ENCODE measurements at places on chromosomes 4 and X.

- DNase-seq = peak; percentile 66
These were observed 24.2 kb downstream of the GPRIN3 start for GRCh38 chr4:89283226-89284009.

- no peak for DNase-seq
These were observed 60.0 kb downstream of the HTRA3 start for GRCh38 chr4:8329560-8329858.

- no peak for DNase-seq
These were observed 120.4 kb upstream of the SCML1 start for GRCh38 chrX:17616936-17617335.

DNA sequence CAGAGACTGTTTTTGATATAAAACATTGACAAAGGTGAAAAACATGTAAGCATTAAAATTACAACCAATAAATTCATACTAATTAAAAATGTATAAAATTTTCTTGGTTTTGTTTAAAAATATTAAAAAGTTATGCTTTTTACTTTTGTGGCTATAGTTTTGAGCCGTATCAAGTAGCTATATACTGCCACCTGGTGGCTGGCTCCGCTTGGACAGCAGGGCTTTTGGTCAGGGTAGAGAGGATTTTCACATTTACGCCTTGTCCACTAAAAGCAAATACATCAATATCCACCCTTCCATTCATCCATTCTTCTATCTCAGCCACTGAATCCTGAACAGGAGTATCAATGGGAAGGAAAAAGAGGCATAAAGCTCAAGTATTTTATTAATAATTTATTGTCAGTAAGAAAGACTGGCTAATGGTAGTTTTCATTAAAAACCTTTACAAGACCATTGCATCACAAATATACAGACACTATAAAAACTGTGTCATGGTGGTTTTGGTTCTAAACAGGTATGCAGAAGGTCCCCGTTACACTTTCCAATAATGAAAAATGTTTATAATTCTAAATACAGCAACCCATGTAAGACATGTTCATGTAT lies 32.1 kb upstream of the MTNR1A start:
- DNase-seq = peak; percentile 39

GRCh38 chrX:2693113-2694002 lies 2.3 kb downstream of the CD99 start:
- peak; percentile 80 for DNase-seq

GRCh38 chr4:170243662-170244288 lies 154.0 kb upstream of the AADAT start:
- DNase-seq = no peak

DNA sequence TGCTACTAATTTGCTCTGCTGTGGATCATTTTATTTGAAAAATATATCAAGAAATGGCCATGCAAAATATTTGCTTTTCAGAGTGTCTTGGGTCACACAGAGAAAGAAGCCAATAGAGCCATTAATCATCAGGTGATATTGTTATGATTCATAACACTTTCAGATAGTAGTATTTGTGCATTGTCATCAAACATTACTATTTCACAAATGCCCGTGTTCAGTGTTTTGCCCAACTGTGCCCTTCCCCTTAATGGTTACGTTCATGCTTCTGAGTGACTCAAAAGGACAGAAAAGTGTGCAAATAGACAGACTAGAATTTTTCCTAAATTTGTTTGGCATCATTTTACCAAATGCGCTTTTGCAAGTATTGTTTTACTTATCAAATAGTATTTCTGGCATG lies 46.5 kb downstream of the PHOX2B start:
- no peak for DNase-seq

GRCh38 chr4:155017426-155017825 lies 191.0 kb upstream of the NPY2R start:
- DNase-seq = no peak

GRCh38 chrX:10508891-10509290 lies 111.5 kb downstream of the MID1 start:
- DNase-seq = no peak

GRCh38 chrX:100587861-100588260 lies 3.1 kb downstream of the TNMD start:
- no peak for DNase-seq

GRCh38 chr4:175263537-175263936 lies 345.4 kb downstream of the ADAM29 start:
- DNase-seq = no peak

DNA sequence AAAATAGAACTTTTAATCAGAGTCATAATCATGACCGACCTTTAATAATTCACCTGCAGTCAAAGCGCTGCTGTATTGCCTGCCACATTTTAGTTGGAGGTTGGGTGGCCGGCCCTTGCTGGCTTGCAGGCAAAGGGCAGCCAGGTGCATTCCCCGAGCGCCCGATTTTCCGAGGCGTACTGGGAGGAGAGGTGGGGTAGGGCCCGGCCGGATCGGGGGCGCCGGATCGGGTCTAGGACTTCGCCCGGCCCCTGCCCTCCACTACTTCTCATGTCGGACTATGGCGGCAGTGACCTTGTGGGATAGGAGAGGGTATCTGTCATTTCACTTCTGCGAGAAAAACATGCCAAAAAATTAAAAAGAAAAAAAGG lies 2.5 kb upstream of the RS1 start:
- DNase-seq = peak; percentile 2

GRCh38 chr4:117527601-117528000 lies 442.2 kb upstream of the TRAM1L1 start:
- DNase-seq = no peak

- DNase-seq = no peak
These were observed 455.0 kb downstream of the ZIC3 start for GRCh38 chrX:138020941-138021340.

- DNase-seq = no peak
These were observed 132.0 kb upstream of the MED14 start for GRCh38 chrX:40867352-40867751.

- no peak for DNase-seq
These were observed 20.4 kb downstream of the WDR13 start for GRCh38 chrX:48617542-48618340.

GRCh38 chr4:141047228-141047884 lies 85.9 kb downstream of the RNF150 start:
- DNase-seq = no peak

- no peak for DNase-seq
These were observed 28.2 kb upstream of the CEP135 start for GRCh38 chr4:55920571-55920970.

- no peak for DNase-seq
These were observed 199.3 kb downstream of the TMA16 start for GRCh38 chr4:163693776-163694175.

- DNase-seq = no peak
These were observed 71.2 kb downstream of the JADE1 start for GRCh38 chr4:128880662-128881061.

DNA sequence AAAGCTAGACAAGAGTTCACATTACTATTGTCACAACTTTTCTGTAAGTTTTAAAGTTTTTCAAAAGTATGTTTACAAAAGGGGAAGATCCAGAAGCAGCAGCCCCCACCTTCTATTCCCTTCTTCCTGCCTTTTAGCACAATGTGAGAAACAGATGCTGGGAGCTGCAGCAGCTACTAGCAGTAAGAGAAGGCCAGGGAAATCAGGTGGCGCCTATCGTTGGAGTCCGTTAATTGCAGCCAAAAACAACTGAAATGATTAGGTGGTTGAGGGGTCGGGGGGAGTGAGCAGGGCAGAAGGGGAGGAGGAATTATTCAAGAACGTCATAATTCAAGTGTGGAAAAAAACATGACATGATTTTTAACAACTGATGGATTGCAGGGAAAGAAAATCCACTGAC lies 27.4 kb downstream of the FRYL start:
- no peak for DNase-seq

DNA sequence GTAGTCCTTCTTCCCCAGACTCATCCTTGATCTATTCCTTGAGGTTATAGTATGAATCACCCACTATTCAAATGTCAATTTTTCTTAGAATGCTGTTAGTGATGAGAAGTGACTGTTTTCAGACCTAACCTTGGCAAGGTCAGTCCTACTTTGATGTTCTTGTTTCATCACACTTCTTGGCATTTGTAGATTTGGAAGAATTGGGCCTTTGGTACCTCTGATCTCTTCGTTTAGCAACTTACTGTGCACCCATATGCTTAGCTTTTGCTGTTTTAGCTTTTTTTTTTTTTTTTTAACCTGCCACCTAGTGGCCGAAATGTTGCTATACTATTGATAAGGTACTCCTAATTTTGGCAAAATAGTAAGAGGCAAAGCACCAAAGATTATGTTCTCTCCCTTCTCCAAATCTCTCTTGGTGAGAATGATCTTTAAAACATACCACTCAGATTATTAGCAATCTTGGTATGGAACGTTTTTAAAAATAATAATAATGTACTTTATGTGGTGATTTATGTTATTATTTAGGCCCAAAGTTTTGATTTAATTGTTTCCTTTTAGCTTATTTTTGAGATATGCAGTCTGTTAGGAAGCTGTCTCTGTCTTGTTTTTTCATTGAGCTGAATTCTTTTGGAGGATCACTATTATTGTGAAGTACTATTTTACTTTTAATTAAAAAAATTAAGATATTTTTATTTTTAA lies 16.6 kb downstream of the DCK start:
- no peak for DNase-seq

DNA sequence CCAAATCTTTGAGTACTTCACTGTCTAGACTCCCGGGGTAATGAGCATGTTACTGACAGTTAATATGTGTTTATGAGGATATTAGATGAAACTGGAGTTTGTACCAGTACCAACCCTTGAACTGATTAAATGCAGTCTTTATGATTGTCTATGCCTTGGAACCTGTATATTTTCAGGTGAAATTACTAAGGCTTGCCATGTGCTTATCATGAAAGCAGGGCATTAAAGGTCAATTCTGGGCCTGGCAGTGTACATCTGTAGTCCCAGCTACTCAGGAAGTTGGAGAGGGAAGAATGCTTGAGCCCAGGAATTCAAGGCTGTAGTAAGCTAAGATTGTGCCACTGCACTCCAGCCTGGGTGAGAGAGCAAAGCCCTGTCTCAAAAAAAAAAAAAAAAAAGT lies 27.6 kb downstream of the PHEX start:
- no peak for DNase-seq

GRCh38 chr4:176189891-176190795 lies 5.2 kb downstream of the SPATA4 start:
- no peak for DNase-seq

GRCh38 chrX:10854594-10854993 lies 234.2 kb upstream of the MID1 start:
- no peak for DNase-seq

DNA sequence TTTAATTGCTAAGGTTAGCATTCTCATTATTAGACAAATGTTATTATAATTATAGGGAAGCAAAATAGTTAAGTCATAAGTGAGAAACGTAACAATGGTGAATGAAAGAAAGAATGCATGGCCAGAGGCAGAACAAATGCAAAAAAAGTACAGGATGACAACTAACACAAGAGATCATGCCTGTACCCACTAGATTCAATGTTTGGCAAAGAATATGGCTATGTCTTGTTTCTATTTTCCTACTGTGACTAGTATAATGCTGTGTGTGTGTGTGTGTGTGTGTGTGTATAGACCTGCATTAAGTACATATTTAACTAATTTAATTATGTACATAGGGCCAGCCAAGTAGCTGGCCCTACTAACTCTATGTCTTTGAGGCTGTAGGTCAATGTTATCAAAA lies 12.9 kb upstream of the BMP2K start:
- DNase-seq = no peak

GRCh38 chrX:32995427-32995826 lies 215.9 kb downstream of the DMD start:
- no peak for DNase-seq

DNA sequence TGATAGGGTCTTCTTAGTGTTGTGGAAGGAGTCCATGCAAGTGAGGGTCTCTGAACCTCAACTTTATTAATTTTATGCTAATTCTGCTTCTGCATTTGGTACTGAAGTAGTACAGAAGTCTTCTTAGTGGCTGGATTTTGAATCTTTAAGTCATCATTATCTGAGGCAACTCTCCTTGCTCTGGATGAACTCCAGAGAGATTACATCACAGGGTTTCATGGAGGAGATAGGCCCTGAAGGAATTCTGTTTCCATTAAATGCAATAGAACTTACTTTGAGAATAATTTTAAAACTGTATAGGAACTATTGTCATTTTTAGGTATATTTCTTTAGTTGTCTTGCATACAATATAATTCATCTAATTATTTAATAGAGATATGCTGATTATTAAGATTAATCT lies 451.2 kb downstream of the FAT4 start:
- no peak for DNase-seq

DNA sequence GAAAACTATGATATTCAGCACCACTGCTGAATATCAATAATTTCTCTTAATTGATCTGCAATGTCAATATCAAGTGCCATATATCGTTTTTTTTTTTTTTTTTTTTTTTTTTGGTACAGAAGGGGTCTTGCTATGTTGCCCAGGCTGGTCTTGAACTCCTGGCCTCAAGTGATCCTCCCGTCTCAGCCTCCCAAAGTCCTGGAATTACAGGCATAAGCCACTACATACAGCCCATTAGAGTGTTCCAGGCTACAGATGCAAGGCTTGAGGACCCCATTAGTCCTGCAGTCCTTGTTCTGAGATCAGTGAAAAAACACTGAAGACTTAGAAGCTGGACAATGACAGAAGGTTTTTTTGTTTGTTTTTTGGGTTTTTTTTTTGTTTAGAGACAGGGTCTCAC lies 48.3 kb downstream of the PPP3CA start:
- DNase-seq = no peak

- no peak for DNase-seq
These were observed 124.4 kb upstream of the PCDH18 start for GRCh38 chr4:137656661-137657060.

GRCh38 chr4:153781717-153782416 lies 7.0 kb downstream of the SFRP2 start:
- no peak for DNase-seq

DNA sequence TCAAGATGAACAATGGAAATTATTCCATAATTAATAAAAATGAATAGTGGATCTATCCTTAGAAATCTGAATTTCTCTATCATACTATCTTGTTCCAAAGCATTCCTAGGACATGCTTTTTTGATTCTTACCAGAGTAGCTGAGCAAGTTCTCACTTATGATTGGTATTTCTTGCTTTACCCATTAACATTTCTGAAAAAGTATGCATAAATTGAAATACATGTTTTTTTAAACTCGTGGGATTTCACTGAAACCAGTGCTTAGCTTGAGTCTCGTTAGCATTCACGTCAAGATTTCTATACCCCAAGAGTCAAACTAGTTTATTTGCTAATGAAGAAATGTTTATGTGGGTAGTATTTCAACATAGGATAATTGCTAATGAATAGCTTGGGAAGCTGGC lies 89.0 kb downstream of the ELOVL6 start:
- DNase-seq = no peak

- no peak for DNase-seq
These were observed 125.8 kb upstream of the VCX3A start for GRCh38 chrX:6660567-6661264.

GRCh38 chr4:174408841-174409552 lies 113.3 kb downstream of the HPGD start:
- no peak for DNase-seq

DNA sequence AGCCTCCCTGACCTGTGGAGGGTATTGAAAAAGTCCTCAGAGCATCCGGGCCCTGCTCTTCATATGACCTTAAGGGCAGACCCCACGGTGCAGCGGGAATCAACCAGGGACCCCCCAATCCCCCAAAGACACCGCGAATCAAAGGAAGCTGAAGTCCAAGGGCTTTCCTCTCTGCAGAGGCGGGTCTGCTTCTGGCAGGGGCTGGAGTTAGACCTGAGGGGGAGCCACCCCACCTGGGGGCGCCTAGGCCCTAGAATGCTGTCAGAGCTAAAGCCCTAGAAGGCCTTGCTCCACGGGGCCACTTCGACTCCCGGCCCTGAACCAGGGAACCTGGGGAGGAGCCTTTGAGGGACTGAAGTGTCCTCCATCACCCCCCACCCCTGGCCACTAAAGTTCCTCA lies 2.8 kb upstream of the HAUS7 start:
- no peak for DNase-seq

- no peak for DNase-seq
These were observed 680.9 kb upstream of the AADAT start for GRCh38 chr4:170770664-170771063.
